T-cell (primary cell): ENCODE measurements at places on chromosomes 12 and 14.

DNA sequence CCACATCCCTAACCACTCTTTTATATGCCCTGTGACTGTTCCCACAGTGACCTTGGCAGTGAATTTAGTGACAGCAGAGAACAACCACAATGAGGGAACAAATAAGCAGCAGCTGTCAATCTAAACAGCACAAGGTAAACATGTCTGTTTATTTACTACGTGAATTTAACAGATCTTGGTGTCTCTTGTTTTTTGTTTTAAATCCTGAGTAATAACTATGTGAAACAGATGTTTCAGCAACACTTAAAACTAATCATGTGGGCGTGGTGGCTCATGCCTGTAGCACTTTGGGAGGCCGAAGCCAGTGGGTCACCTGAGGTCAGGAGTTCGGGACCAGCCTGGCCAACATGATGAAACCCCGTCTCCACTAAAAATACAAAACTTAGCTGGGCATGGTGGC, 17.0 kb upstream of the CFAP54 start:
- no peak for DNase-seq

DNA sequence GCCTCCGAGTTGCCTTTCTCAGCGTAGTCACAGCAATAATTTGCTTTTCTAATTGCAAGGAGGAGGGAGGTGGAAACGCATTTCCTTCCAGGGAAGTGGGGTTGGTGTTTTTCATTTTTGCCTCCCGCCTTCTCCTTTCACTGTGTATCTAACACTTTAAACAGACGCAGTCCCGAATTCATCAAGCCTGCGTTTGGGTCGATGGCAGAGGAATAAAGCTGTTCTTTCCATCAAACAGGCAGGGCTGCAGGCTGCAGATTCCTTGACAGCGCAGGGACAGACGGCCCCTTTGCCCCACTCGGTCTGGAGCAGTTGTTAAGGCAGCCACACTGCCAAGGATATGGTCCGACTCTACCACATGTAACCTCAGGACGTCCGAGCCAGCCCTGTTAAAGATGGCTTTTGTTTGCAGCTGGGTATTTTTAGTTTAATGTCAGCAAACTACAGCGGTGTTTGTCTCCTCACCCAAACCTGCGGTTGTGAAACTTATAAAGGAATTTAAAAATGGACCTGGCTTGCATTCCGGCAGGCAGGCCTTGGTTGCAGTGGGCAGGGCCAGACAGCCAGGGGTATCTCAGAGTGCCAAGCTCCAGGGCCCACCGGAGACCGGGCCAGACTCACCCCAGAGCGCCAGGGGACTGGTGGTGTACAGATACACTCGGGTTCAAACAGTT, 2.1 kb downstream of the CHST11 start:
- DNase-seq: no peak

DNA sequence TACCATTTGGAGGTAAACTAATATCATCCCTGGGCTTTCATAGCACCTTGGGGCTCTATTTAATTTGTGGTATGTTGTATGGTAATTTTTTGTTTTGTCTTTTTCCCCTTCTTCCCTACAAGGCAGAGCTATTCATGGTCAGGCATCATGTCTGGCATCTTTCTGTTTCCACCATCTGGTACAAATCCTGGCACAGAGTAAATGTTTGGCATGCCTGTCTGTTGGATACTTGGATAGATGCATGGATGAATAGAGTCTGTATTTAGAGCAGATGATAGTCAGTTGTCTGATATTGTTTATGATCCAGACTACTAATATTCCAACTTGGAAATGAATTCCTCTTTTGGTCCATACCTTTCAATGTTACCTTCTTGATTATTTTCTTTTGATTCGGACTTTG, 139.8 kb downstream of the NEDD1 start:
- no peak for DNase-seq

DNA sequence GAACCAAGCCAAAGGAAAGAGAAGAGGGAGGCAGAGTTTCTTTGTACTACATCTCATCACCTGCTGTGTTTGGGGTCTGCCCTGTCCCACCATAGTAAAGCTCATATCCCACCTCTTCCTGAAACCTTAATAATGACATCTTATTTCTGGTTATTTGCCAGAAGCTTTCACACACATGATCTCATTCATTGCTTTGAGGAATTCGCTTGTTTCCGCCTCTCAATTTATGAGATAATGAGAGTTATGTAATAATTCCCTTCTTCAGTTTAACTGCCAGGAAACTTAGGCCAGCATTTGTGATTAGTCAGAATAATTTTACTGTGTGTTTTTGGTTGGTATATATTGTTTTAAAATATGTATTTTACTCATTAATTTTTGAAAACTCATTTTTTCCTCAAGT, 205.2 kb downstream of the CACNA1C start:
- DNase-seq: no peak

DNA sequence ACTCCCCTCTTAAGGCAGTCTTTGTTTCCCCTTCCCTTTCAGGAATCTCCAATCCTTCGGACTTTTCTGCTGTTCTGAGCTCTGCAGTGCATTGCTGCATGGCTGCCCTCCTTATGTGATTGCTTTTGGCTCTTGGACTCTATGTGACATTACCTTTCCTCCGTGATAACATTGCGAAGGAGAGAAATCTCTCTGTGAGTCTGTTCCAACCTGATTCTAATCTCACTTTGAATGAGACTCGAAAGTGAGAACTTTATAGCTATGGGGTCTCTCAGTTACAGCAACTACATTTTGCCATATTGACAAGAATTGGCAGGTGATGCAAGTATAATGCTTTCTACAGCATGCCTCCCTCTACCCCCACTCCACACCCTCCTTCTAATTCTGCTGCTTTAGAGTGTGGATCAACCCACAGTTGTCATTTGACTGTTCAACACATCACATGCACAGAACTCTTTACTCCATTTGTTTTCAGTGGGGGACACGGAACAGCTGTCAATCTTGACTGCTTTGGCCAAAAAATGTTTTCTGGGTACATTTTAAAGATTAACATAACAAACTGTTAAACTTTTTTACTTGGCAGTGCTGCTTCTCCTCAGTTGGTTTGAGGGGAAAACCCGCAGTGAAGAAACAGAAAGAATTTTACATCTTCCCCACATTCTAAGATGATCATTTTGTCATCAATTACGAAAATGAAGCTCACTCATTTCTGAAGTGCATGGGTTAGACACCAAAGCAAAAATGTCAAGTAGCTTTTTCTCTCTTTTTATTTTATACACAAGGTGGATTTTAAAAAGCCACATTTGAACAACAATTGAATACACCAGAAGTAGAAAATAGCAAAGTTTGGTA, 125.5 kb upstream of the RMST start:
- DNase-seq: no peak

- DNase-seq: peak; percentile 5
These were observed 367.4 kb downstream of the BTG1 start for GRCh38 chr12:91778091-91778832.

- no peak for DNase-seq
These were observed 53.9 kb downstream of the EMP1 start for GRCh38 chr12:13250416-13250815.

- no peak for DNase-seq
These were observed 30.5 kb upstream of the SLC10A1 start for GRCh38 chr14:69827560-69827959.

GRCh38 chr14:98893675-98894074, 378.3 kb downstream of the BCL11B start:
- DNase-seq: no peak

DNA sequence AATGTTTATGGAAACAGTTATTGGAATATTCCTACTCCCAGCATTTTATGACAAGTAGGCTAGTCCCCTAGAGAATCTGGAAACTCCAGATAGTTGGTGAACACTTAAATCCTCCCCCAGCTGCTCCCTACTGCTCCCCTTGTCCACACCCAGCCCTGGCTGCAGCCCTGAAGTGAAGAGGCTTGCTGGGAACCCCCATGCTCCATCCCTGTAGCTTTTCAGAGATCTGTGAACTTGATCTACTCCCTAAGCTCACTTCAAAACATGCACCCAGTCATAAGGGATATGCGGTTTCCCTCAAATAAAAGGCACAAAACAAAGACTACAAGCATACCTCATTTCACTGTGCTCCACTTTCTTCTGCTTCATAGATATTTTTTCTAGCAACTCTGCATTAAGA, 33.2 kb downstream of the EGLN3 start:
- no peak for DNase-seq

GRCh38 chr14:91963465-91963864, 16.0 kb upstream of the FBLN5 start:
- DNase-seq: no peak
